Stimulated activated CD8-positive, alpha-beta memory T cell treated with anti-CD3 and anti-CD28 coated beads, Interleukin-4, amount 100 ng/mL, for 1 hour (primary cell): ENCODE measurements at places on chromosomes 5 and 9.

DNA sequence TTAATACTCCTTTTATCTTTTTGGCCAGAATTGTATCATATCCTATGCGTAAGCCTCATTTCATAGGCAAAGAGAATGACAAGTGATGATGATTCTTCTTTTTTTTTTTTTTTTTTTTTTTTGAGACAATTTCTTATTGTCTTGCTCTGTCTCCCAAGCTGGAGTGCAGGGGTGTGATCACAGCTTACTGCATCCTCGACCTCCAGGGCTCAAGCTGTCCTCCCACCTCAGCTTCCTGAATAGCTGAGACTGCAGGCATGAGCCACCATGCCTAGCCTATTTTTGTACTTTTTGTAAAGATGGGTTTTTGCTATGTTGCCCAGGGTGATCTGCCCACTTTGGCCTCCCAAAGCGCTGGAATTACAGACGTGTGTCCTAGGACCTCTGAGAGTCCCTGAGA is 41.9 kb upstream of the C5orf24 start:
- DNase-seq: no peak

DNA sequence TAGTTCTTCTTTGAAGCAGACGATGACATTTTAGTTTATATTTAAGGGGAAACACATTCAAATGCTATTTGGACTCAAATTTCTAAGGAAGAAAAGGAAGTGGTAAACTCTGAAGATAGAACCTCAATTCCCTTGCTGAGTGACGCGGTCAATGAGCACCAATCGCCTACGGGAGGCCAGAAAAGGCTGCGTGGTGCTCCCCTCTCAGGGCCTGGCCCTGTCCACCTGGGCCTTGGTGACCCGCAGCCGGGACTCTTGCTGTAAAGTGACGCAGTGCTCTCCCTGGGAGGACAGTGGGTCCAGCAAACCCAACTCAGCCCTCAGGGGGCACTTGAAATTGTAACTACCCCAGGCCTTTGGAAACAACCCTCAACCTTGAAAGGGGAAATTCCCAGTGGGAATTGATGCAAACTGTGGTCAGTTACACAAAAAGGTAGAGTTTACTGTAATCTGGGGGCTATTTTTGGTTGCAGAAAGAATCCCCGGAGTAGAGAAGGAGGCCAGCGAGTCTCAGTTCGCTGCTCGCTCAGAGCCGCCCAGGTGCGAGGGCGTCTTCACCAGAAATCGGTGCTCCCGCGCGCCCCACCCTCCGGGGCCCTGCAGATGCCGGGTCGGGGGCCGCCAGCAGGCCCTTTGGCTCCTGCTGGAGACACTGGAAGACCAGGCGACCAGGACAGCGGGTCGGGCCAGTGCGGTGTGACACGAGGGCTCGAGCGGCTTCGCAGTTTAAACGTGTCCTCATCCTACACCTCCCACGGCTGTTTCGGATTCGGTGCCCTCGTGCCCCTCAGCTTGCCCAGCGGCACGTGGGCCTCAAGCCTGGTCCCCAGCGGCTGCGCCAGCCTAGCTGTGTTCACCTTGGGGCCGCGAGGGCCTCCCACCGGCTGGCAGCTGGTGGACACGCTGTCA is 1.4 kb upstream of the ANKRD33B start:
- no peak for DNase-seq

DNA sequence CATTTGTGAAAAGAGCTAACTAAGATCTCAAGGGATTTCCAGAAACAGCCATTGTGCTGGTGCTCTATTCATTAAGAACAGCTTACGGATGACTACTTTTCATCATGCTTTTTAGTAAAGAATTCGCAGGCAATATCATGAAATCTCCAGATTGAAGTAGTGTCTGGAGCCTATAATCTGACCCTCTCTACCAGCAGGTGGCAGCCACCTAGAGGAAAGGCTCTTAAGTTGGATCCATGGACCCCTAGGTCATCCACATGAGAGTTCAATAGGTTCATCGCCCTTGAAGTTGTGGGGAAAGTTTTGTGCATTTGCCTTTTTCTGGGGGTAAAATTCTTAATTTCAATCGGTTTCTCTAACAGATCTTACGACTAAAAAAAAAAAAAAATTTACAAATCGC is 82.3 kb downstream of the SLC1A3 start:
- DNase-seq: no peak

GRCh38 chr5:56588131-56588487 is 227.2 kb upstream of the MAP3K1 start:
- no peak for DNase-seq

GRCh38 chr5:145668714-145669113 is 166.4 kb downstream of the PRELID2 start:
- no peak for DNase-seq

- DNase-seq: no peak
Measured at GRCh38 chr9:113427629-113428028, 17.1 kb downstream of the C9orf43 start.

GRCh38 chr9:130368631-130369103 is 76.1 kb upstream of the ASS1 start:
- no peak for DNase-seq

DNA sequence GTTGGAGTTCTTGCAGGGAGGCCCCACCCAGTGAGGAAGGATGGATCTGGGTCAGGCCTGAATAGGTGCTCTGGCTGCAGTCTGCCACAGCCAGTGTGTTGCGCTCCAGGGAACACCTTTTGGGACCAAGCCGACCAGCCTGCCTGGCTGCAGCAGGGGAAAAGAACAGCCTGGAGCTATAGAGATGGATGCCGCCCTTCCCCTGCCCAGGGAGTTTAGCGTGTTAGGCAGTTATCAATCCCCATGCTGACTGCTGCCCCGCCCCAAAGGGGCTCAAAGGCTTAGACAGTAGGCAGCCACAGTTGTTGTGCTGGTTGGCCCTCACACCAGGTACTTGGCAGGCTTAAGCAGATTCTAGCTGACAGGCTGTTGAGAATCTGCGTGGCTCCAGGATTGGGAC is 153.4 kb upstream of the ADAMTS19 start:
- DNase-seq: no peak

GRCh38 chr9:110923601-110924000 is 114.7 kb downstream of the LPAR1 start:
- DNase-seq: no peak

GRCh38 chr9:86966852-86967511 is 19.7 kb upstream of the GAS1 start:
- DNase-seq: no peak

GRCh38 chr9:72574156-72574810 is 52.9 kb downstream of the TMC1 start:
- DNase-seq: no peak

GRCh38 chr9:17800418-17800817 is 221.6 kb downstream of the SH3GL2 start:
- DNase-seq: no peak

GRCh38 chr9:137319011-137319738 is 17.1 kb upstream of the NRARP start:
- DNase-seq: no peak

GRCh38 chr5:65874241-65874640 is 52.1 kb upstream of the ERBIN start:
- no peak for DNase-seq

DNA sequence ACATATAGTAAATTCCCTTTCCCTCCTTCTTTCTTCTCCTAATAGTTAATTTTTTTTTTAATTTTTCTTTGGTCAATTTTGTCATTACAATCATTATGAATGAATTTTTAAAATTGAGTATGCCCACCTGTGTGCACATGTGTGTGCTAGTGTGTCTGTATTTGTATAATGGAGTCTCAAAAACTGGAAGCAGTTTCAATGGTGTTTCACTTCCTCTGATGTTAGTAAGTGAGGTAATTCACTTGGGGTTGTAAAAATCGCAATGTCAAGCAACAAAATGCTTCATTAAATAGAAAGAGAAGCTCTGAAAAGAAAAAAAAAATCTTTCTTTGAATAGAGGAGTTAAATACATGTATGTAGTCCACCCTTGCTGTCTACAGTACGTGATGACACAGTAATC is 1467.6 kb upstream of the NUDT12 start:
- no peak for DNase-seq

DNA sequence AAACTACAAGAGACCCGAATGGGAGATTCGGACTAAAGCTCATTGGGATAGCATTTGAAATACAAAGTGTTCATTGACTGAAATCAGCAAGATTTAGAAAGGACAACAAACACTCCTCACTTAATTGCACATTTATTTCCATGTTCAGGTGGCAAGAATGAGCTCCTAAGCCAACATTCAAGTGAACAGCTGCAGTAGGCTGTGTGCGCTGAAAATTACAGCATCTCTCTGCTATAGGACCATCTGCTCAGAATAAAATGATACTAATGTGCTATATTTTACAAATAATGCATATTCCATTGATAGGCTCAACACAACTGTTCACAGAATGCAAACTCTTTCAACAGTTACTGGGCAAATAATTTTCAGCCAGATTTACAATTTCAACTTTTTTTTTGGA is 61.8 kb downstream of the ELAVL2 start:
- DNase-seq: no peak

DNA sequence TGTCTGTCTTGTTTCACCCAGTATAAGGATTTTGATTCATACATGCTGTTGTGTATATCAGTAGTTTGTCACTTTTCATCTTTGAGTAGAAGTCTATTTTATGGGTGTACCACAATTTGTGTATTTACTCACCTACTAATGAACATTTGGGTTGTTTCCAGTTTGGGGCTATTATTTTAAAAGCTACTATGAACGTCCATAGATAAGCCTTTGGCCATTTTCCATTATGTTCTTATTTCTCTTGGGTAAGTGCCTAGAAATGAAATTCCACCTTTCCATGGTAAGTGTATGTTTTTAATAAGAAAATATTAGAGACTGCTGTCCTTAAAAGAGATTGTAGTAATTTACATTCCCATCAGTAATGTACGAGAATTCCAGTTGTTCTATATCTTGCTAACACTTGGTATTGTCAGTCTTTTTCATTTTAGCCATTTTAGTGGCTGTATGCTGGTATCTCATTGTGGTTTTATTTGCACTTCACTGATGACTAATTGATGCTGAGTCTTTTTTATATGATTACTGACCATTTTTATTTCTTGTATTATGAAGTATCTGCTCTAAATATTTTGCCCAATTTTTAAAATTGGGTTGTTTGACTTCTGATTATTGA is 17.9 kb upstream of the PDE8B start:
- DNase-seq: no peak

DNA sequence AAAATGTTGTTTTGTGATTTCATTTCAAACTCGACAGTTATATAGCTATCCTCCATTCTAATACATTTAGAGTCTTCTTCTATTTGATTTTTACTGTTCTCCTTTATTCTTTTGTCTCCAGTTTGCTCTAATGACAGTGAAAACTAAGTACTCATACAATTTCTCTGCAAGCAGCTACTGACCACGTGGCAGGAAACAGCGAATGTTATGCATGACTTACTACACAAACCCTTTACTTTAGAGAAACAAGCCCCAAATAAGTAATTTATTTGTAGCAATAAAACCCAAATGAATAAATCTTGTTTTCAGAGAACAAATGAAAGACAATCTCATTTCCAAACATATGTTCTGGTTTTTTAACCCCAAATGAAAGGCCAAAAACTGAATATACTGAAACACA is 41.9 kb downstream of the CDH6 start:
- no peak for DNase-seq

- no peak for DNase-seq
Measured at GRCh38 chr5:61085885-61086284, 76.4 kb downstream of the SMIM15 start.

GRCh38 chr5:150180241-150181026 is 9.4 kb upstream of the SLC6A7 start:
- DNase-seq: no peak

GRCh38 chr5:14153932-14154731 is 11.0 kb downstream of the TRIO start:
- no peak for DNase-seq

DNA sequence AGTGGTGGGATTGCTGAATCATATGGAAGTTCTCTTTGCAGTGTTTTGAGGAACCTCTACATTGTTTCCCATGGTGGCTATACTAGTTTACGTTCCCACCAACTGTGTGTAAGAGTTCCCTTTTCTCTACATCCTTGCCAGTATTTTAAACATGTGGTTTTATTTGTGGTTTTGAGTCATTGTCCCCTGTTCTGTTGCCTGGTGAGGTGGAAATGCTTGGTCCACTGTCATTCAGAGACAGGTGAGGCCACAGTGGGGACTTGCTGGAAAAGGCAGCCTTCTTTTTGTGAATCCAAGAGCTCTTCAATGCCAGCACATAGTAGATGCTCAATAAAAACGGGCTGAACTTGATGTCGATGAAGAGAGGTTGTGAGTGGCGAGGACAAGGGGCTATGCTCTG is 44.2 kb downstream of the SH3PXD2B start:
- no peak for DNase-seq

DNA sequence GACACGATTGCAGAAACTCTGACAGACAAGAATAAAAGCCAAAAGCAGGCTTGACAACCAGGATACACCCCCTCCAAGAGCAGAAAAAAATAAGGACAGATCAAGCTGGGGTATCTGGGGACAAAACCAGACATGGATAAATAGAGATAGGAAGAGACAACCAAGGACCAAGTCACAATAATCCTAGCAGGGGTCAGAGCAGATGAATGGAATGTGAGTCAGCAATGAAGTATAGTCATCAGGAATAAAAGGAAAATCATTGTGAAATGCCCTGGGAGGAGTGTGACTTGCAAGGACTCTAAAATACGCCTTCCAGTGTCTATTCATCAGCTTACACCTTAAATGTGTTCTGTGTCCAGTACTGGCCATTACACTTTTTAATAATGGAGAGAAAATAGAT is 206.8 kb downstream of the CAAP1 start:
- no peak for DNase-seq

- DNase-seq: no peak
Measured at GRCh38 chr9:37995961-37996818, 72.8 kb downstream of the SHB start.

DNA sequence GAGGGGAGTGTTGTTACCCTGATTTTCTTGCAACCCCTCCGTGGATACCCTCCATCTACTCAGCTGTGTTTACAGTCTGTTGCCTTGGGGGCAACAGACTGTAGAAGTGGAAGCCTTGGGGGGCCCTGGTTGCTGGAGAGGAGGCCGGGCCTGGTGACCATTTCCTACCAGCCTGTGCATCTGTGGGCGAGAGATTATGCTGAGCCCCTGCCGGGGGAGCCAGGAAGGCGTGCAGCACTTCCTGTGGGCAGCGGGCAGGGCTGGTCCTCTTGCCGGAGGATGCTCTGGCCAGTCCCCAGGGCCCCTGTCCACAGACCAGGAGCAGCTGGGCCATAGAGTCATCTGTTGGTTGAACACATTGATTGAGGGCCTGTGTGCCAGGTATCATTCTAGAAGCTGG is 11.1 kb downstream of the ERGIC1 start:
- no peak for DNase-seq

- no peak for DNase-seq
Measured at GRCh38 chr5:43294226-43294625, 19.0 kb downstream of the HMGCS1 start.

DNA sequence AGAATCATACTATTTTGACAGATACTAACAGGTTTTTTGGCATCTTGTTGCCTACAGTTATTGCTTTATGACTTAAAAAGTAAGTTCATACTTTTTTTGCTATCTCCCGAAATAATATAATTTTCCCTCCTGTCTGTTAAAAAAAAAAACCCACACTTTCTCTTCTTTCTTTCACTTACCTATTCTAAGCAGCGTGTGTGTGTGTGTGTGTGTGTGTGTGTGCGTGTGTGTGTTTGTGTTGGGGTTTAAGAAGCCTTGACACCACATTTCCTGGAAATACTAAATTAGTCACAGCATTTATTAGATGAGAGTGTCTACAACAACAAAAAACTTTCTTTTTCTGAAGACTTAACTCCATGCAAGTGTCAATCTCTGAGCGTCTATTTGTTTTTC is 12.4 kb downstream of the TNFAIP8 start:
- peak; percentile 22 for DNase-seq
